Lower leg skin (tissue), 4 donors: ENCODE measurements at places on chromosomes 7 and 10. TPM values are rescaled to one million over a fixed set of nuclear protein-coding genes. Genes with fewer than 3 reads are reported as not detected.

UNC5B gene
- 6.4 TPM for total RNA-seq

- no peak for DNase-seq
These were observed 112.2 kb downstream of the SEMA3C start for GRCh38 chr7:80806663-80807062.

- no peak for DNase-seq
These were observed 64.4 kb downstream of the GRM3 start for GRCh38 chr7:86708031-86708680.

ZNF365 gene
- total RNA-seq: 0.30 TPM

MORN4 gene
- total RNA-seq: 7.5 TPM

FAM131B gene
- total RNA-seq: 0.27 TPM

ITGA8 gene
- total RNA-seq: 8.2 TPM

DNA sequence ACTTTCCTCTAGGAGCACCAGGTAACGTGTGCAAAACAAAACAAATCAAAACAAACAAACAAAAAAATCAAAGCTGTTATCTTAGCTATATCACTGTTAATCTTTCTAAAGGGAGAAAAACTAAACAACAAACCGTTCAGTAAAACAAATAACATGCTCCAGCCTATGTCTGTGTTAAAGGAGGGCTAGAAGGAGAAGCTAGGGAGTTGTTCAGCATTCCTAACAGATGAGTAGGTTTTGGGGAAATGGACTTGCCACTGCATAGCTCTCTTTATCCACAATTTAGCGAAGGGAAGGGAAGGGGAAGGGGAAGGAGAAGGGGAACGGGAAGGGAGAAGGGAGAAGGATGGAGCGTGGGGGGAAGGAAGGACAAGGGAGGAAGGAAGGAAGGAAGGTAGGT is 134.2 kb upstream of the AKR1E2 start:
- DNase-seq: no peak

DNA sequence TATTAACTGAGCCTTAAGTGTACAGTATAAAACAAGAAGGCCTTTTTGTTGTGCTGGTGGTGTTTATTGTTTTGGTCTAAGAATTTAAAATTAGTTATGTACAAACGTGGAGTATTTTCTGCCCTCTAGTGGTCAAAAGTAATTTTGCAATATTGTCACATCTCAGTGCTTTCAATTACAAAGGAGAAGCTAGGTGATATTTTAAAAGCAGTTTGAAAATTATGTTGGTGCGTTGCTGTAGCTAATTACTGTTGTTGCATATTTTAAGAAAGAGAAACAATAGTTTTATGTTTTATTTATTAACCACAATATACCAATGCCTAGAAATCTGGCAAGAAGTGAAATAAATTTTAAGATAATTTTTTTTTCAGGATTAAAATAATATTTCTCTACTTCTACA is 11.4 kb downstream of the NPVF start:
- no peak for DNase-seq

GRCh38 chr7:145884716-145885514 is 231.7 kb upstream of the CNTNAP2 start:
- DNase-seq: no peak

DNA sequence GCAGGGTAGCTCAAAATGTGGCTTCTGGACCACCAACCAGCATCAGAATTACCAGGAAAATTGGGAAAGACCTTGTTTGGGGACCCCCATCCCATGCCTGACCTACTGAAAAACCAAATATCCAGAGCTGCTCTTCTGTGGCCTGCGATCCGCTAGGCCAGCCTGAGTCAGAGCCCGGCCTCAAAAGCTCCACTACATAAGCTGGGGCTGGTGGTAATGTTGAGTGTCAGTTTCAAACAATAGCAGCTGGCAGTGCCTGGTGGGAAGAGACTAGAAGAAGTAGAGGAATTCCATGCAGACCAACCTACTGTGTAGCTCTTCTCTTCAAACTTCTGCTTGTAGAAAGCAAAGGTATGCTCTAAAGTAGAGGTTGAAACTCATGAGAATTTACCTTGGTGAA is 52.0 kb downstream of the KLRG2 start:
- no peak for DNase-seq
